ENCODE measurements at places on chromosomes 5 and 9.

GRCh38 chr9:7342229-7342628 lies 457.3 kb downstream of the DMAC1 start:
- no peak for DNase-seq

- DNase-seq, result peak; percentile 36
Measured at GRCh38 chr9:112355427-112355897, 22.0 kb upstream of the PTBP3 start.

GRCh38 chr5:14161825-14162556 lies 18.8 kb downstream of the TRIO start:
- DNase-seq, result no peak

- no peak for DNase-seq
Measured at GRCh38 chr5:135866016-135866415, 29.6 kb downstream of the IL9 start.

- no peak for DNase-seq
Measured at GRCh38 chr9:36895744-36896260, 138.3 kb downstream of the PAX5 start.

DNA sequence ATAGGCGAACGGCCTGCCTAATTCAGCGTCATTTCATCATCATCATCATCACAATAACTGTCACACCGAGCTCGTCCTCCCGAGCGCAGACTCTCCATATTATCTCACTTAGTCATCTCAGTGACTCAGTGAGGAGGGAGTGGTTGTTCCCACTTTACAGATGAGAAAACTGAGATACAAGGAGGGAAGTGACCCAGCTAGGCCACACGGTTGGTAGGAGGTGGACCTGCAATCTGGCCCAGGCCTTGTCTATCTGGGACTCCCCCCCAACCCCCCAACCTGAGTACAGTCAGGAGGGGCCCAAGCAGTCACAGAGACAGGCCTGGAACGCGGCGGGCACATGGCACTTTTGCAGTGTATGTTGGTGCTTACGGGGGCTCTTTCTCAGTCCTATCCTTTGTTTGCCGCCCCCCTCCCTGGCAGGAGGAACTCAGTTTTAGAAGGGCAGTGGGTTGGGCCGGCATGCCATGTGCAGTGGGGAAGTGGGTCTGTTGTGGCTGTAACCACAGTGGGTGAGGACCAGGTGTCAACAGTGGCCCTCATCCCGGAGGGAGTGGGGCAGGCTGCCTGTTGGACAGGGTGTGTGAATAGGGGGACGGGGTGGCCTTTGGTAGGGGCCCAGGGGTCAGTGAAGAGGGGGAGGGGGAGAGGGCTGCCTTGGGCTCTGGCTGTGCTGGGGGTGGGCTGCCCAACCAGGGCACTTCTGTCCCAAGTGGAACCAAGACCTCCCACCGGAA lies 1.7 kb upstream of the RXRA start:
- DNase-seq, result peak; percentile 18

- no peak for DNase-seq
Measured at GRCh38 chr5:37738057-37738691, 101.7 kb downstream of the GDNF start.

DNA sequence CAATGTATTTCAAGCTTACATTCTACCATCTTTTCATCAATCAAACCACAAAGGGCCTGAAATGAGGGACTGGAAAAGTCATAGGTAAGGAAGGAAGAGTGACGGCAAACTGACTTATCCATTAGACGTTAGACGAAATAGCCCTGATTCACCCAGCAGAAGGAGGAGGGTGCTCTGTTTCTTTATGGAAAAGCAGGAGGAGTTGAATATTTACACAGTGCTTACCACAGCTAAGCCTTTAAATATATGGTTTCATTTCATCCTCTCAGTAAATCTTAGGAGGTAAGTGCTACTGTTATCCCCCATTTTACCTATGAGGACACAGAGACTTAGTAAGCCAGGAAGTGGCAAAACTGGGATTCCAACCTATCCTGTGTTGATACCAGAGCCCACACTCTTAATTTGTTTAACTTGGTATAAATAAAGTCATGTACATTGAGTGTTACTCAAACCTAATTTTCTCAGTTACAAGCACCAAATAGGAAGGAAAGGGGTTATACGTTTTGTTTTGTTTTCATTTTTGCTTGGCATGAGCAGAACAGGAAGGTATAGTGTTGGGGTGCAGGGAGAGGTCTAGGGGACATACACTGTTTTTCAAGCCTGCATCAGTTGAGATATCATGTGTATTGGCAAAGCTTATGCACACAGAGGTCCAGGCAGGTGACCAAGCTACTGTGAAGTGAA lies 98.1 kb upstream of the IFNK start:
- DNase-seq, result no peak

GRCh38 chr5:158854260-158854783 lies 245.4 kb downstream of the EBF1 start:
- DNase-seq, result no peak

- DNase-seq, result no peak
Measured at GRCh38 chr5:133853646-133854365, 114.6 kb downstream of the C5orf15 start.

GRCh38 chr9:101601904-101602765 lies 7.4 kb upstream of the PPP3R2 start:
- DNase-seq, result peak; percentile 49

DNA sequence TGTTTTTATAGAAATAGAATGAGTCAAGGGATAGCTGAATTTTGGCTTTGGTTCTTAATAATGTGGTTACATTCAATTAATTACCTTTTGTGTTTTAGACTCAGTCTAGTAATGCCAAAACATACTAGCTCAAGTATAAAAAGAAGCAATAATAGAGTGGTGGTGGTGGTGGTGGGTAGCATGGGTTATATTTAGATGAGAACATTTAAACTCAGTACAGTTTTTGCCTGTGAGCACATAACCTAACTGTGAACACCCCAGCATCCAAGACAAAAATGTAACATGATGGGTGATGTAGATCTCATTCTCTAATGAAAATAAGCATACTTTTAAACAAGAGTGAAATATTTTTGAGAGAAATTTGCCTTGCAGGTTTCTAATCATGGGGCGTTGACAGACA lies 14.2 kb downstream of the CPEB4 start:
- no peak for DNase-seq

- DNase-seq, result no peak
Measured at GRCh38 chr5:90530736-90531487, 1.5 kb upstream of the LYSMD3 start.

GRCh38 chr5:106875591-106876297 lies 795.0 kb downstream of the EFNA5 start:
- no peak for DNase-seq

- no peak for DNase-seq
Measured at GRCh38 chr5:1445313-1445688, at the start of gene SLC6A3. SLC6A3 (minus strand) TSS chr5:1445440; CDS start chr5:1443197, 2,243 bp downstream.

DNA sequence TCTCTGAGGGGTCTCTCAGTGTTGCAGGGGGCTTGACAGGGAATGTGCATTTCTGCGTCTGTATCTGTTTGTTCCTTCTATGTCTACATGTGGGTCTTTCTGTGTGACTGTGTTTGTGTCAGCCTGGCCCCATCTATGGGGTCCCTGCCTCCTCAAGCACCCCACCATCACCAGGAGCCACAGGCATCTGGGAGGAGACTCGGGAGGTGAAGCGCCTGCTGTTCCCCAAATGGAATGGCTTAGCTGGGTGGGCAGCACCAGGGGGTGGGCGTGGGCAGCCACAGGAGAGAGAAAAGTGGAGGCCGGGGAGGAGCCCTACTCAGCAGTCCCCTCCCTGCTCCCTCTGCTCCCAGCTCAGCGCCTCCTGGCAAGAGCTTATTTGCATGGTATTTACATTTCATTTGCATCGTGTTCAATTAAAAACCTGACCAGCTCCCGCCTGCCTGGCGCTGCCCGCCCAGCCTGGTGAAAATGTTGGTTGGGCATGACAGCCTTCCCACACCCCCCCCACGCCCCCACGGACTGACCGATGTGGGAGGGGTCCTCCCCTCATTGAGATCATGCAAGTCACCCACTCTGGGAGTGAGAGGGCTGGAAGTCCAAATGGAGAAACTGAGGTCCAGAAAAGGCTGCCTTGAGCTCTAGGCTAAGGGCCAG lies 50.5 kb downstream of the CXXC5 start:
- DNase-seq, result no peak

DNA sequence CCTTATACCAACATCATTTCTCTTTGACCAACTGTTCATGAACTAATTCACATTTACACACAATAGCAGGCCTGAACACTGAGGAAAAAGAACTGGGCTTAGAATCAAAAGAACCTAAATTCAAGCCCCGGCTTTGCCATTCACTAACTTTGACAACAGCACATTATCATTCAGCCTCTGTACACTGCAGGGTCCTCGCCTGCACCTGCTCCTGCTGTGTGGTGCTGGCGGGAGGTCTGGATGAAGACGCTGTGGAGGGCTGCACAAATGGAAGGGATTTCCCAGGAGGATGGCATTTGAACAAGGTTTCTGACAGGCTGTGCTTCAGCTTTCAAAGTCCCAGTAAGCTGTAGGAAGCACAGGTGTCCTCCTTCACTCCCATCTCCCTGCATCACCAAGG lies 151.2 kb downstream of the ZDHHC21 start:
- no peak for DNase-seq

- DNase-seq, result no peak
Measured at GRCh38 chr9:115084157-115084556, 33.8 kb downstream of the TNC start.
